ENCODE measurements at places on chromosomes 1 and 21. TPM values are rescaled to one million over a fixed set of nuclear protein-coding genes. Genes with fewer than 3 reads are reported as not detected.
A peak's percentile ranks its signal among the peaks of the same experiment; 100 is the strongest.

- no peaks in the 10 kb centered on the region for H3K4me1 ChIP-seq
- no peak overlapping the region for H3K27ac ChIP-seq
- H3K36me3 ChIP-seq: no peaks in the 10 kb centered on the region
- DNase-seq: no peak
Observed at GRCh38 chr1:101331794-101332193, 95.0 kb downstream of the S1PR1 start.

- DNase-seq: no peak
- H3K4me3 ChIP-seq: no peak overlapping the region
- H3K27ac ChIP-seq: no peak overlapping the region
- no peaks in the 10 kb centered on the region for H3K4me1 ChIP-seq
- H3K36me3 ChIP-seq: no peaks in the 10 kb centered on the region
- H3K27me3 ChIP-seq: no peaks in the 10 kb centered on the region
Observed at GRCh38 chr1:31745946-31746670, 18.0 kb downstream of the ADGRB2 start.

The SHISA4 gene
- 43.4 TPM for total RNA-seq

DNA sequence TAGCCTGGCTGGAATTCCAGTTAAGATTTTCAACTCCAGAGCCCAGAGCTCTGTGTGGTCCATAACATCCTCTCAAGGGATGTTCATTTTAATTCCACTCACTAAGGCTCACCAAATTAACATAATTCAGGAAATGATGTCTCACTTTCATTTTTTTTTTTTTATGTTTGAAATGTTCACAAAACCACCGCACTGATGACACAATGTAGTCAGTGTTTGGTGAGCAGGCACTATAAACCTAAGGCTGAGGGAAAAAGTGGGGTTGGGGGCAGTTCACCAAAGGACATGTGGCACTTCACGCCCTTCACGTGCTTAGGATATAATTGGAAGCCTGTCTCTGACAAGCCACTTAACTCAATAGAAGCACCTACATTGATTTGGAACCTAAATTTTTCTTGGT is 177.3 kb upstream of the CAMK1G start:
- H3K27ac ChIP-seq: peak overlapping the region; percentile 45
- no peaks in the 10 kb centered on the region for H3K36me3 ChIP-seq
- peak; percentile 21 for DNase-seq
- H3K27me3 ChIP-seq: no peaks in the 10 kb centered on the region
- no peak overlapping the region for H3K4me3 ChIP-seq

DNA sequence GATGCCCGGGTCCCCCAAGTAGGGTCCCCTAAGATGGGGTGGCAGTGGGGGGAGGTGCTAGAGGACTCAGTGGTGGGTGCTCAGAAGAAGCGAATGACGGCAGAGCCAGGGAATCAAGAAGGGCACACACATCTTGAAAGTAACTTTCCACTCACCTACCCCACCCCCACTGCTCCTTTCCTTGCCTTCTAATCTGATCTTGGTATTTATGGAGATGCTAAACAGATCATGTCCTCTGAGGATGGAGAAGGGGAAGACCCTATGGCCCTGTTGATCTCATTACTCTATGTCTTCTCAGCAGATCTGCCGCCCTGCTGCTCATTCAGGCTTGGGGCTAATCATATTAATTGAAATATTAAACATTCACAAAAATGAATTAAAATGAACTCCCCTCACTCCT is 2.1 kb upstream of the CELF3 start:
- 0 out of 2 replicates have a peak, but pooled peaks cover 5% of the 10 kb centered on the region for H3K4me1 ChIP-seq
- peaks cover 33% of the 10 kb centered on the region for H3K27me3 ChIP-seq
- no peak for DNase-seq
- H3K4me3 ChIP-seq: no peak overlapping the region
- H3K27ac ChIP-seq: no peak overlapping the region

- no peak for DNase-seq
- H3K27ac ChIP-seq: no peak overlapping the region
- H3K4me1 ChIP-seq: no peaks in the 10 kb centered on the region
- H3K27me3 ChIP-seq: no peaks in the 10 kb centered on the region
- H3K4me3 ChIP-seq: no peak overlapping the region
- H3K36me3 ChIP-seq: no peaks in the 10 kb centered on the region
Observed at GRCh38 chr1:116106646-116107045, 4.6 kb upstream of the MAB21L3 start.

DNA sequence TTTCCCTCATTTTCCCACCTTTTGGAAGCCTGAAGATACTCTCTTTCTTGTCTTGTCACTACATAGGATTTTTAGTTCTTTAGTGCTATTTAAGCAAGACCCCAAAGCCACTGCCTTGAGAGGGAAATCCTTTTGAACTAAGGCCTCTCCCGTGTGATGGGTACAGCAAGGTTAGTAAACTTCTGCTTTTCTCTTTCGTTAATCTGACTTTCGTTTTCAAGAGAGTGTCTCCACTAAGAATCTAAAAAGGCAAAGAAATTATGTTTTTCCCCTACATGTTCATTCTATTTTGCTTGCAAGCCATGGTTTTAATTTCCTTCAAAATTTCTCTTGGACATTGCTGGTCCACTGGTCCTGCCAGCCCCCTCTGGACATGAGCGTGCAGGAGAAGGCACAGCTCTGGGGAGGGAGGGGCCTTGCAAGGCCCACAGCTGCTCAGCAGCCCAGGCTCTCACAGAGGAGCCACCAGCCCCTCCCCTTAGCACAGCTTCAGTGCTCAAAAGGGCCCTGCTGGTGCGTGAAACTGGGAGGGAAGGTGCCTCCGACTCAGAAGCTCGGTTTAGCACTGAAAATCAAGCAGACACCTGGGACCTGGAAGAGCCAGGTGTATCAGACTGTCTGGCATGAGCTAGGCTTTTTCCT is 210.9 kb upstream of the GALNT2 start:
- H3K27me3 ChIP-seq: no peaks in the 10 kb centered on the region
- H3K4me1 ChIP-seq: no peaks in the 10 kb centered on the region
- DNase-seq: no peak
- H3K36me3 ChIP-seq: no peaks in the 10 kb centered on the region

The TRIM67 gene
- 0.61 TPM for total RNA-seq

GRCh38 chr1:48047116-48047515 is 49.9 kb upstream of the TRABD2B start:
- peaks cover 50% of the 10 kb centered on the region for H3K4me1 ChIP-seq
- H3K36me3 ChIP-seq: no peaks in the 10 kb centered on the region
- peak; percentile 16 for DNase-seq
- H3K27ac ChIP-seq: no peak overlapping the region

DNA sequence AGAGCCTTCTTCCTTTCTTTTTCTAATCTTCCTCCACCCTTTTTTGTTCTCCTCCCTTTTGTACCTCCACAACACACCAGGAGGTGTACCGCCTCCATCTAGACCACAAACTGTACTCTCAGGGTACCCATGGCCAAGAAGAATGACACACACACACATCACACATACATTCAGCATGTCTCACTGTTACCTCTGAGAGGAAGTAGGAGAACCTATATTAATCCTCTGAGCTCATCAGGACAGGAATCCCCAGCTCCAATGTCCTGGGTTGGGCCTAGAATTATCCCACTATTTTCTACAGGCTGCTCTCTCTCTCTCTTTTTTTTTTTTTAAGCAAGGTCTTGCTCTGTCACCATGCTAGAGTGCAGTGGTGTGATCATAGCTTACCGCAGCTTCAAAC is 36.7 kb downstream of the ATP2B4 start:
- H3K4me1 ChIP-seq: peaks cover 55% of the 10 kb centered on the region
- H3K4me3 ChIP-seq: no peak overlapping the region

DNA sequence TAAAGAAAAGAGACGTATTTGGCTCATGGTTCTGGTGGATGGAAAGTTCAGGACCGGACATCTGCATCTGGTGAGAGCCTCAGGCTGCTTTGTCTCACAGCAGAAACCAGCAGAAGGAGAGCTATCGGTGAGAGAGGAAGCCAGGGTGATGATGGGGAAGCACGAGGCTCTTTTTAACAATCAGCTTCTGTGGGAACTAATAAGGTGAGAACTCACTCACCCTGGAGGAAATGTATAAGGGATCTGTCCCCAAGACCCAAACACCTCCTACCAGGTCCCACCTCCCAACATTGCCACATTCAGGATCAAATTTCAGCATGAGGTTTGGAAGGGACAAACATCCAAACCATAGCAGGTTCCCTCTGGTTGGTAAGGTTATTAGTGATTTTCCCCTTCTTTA is 32.8 kb downstream of the ASTN1 start:
- H3K27ac ChIP-seq: no peak overlapping the region
- no peaks in the 10 kb centered on the region for H3K27me3 ChIP-seq
- H3K36me3 ChIP-seq: no peaks in the 10 kb centered on the region

DNA sequence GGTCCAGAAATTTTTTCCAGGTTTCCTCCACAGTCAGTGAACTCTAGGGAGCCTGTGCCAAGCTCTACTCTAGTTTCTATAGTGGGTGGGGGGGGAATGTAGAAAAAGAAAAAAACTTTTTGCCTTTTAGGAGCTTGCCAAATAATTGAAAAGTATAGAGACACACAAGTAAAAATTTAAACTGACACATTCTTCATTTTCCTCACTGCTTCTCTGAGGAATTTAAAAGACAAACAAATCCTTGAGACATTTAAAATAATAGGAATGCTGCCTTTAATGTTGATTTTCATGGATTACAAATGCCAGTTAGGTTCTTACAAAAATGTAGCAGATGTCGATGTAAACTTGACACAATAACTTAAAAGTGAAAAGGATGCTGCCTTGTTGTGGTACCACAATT is 241.9 kb downstream of the DNM3 start:
- no peaks in the 10 kb centered on the region for H3K36me3 ChIP-seq
- H3K27me3 ChIP-seq: no peaks in the 10 kb centered on the region
- H3K4me1 ChIP-seq: peaks cover 4% of the 10 kb centered on the region
- peak; percentile 16 for DNase-seq

DNA sequence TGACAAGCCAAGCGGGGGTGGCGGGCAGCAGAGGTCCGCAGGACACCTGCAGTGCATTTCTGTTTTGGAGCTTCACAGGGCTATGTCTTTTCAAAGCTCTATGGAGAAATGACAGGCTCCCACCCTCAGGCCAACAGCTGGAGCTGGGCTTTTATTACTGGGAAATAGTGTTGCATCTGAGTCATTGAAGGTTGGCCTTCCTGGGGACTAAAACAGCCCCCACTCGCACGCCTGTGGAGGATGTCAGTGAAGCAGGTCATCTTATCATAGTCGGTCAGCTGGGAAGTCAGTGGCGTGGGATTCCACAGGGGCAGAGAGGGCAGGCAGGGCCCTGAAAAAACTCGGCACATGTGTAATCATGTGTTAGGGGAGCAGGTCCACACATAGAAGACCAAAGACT is 55.3 kb downstream of the NTPCR start:
- H3K27me3 ChIP-seq: no peaks in the 10 kb centered on the region
- peak; percentile 58 for DNase-seq
- H3K4me3 ChIP-seq: no peak overlapping the region
- H3K4me1 ChIP-seq: peaks cover 27% of the 10 kb centered on the region
- no peaks in the 10 kb centered on the region for H3K36me3 ChIP-seq

The SPRR1A gene
- not detected for total RNA-seq

DNA sequence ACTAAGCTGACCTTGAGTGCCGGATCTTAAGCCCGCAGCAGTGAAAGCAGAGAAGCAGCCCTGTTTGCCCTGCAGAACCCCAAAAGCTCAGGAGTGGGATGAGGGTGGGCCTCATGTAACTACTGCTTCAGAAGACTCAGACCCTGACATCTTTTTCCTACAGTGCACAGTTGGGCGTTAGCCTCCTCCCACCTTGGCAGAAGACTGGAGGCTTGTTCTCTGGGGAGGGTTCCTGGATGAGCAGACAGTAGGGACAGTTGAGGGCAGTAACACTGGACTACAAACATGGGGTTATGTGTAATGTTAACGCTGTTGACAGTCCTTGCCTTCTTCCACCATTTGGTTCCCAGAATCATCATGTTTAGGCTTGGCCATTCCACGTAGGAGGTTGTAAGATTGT is 9.6 kb downstream of the CTPS1 start:
- H3K27me3 ChIP-seq: no peaks in the 10 kb centered on the region
- H3K4me3 ChIP-seq: no peak overlapping the region
- no peak for DNase-seq
- no peak overlapping the region for H3K27ac ChIP-seq

The FMOD gene
- 0.66 TPM for total RNA-seq

The DIRAS3 gene
- total RNA-seq: 1.1 TPM

- H3K27me3 ChIP-seq: no peaks in the 10 kb centered on the region
- H3K27ac ChIP-seq: no peak overlapping the region
- H3K4me3 ChIP-seq: no peak overlapping the region
- no peaks in the 10 kb centered on the region for H3K4me1 ChIP-seq
Observed at GRCh38 chr1:12196641-12197482, 30.1 kb downstream of the TNFRSF1B start.

GRCh38 chr1:93434987-93435386 is 12.9 kb upstream of the FNBP1L start:
- no peaks in the 10 kb centered on the region for H3K36me3 ChIP-seq
- DNase-seq: no peak
- no peaks in the 10 kb centered on the region for H3K27me3 ChIP-seq

- no peak overlapping the region for H3K4me3 ChIP-seq
- DNase-seq: no peak
- peaks cover 84% of the 10 kb centered on the region for H3K36me3 ChIP-seq
- H3K27ac ChIP-seq: no peak overlapping the region
- H3K27me3 ChIP-seq: no peaks in the 10 kb centered on the region
- H3K4me1 ChIP-seq: no peaks in the 10 kb centered on the region
Observed at GRCh38 chr1:156947818-156948525, 27.5 kb downstream of the LRRC71 start.

GRCh38 chr1:214662223-214662785 is 59.3 kb downstream of the CENPF start:
- no peaks in the 10 kb centered on the region for H3K27me3 ChIP-seq
- H3K4me1 ChIP-seq: no peaks in the 10 kb centered on the region
- peaks cover 96% of the 10 kb centered on the region for H3K36me3 ChIP-seq
- H3K27ac ChIP-seq: no peak overlapping the region

GRCh38 chr1:30761381-30762151 is 4.0 kb upstream of the LAPTM5 start:
- H3K36me3 ChIP-seq: no peaks in the 10 kb centered on the region
- H3K4me3 ChIP-seq: no peak overlapping the region
- H3K27ac ChIP-seq: no peak overlapping the region
- peaks cover 14% of the 10 kb centered on the region for H3K4me1 ChIP-seq

DNA sequence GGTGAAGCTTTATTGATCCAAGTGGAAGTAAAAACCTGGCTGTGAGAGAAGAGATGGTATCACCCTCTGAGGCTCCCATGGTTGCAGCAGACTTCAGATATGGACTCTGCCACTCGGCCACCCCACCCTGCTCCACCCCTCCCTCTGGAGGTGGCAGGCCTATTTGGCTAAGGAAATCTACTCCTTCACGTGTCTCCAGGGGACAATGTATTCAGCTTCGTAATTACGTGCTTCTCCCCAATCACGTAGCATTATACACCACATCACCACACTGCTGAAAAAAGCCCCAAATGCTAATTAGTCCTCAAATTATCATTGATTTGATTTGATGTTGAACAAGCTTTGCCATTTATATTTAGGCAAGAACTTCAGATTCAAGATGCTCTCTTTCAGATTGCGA is 220.7 kb downstream of the OMA1 start:
- H3K27me3 ChIP-seq: no peaks in the 10 kb centered on the region
- no peak for DNase-seq
- no peak overlapping the region for H3K27ac ChIP-seq

The GNAT2 gene
- total RNA-seq: 0.16 TPM

Data from SJSA1 (cell line).